Activated T-helper 1 cell treated with Interleukin-2 at 50 U/mL for 16 hours (primary cell): ENCODE measurements at places on chromosomes 6 and 20.

DNA sequence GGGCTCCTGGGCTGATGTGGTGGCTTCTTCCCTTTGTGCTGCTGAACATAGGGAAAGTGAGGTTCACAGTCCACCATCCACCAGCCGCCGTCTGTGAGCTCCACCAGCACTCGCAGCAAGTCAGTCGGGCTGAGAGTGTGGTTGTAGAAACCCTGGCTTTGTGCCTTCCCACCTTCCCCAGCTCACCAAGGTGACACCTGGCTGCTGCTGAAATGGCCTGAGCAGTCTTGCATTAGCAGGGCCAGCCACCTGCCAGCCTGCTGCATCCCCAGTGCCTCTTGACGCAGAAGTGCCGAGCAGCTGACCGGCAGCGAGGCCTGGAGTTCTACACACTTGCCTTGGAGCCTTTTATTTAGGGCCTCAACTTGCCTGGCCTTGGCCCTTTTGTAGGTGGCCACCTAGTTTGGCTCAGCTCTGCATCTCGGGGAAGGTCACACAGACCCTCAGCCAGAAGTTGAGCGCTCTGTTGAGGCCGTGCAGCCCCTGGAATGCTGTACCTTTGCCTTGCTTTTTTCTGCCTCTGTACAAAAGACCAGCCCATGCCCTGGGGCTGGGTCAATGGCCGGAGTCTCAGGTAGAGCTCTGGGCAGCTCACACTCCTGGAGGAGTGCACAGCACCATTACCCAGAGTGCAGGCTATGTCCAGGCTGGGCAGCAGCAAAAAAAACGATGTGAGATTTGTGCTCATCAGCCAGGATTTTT lies 76.5 kb downstream of the PTPN1 start:
- no peak for DNase-seq

DNA sequence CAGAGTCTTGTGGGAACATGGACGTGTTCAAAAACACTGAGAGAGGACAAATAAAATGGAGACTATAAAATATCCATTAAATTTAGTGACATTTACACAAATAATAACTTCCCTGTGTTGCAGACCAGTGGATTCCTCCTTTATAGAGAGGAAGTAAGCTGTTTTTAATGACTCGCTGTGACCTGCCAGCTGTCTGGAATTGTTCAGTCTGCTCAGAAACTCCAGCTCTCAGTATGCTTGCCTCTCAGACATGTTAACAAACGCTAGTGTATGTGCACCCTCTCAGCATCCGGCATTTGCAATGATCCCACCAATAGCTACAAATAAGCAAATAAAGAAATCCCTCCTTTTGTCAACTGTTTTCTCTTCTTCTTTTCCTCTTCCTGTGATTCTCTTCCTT lies 158.0 kb upstream of the TCF21 start:
- DNase-seq: no peak

- no peak for DNase-seq
Observed at GRCh38 chr20:51126337-51126736, 103.4 kb upstream of the KCNG1 start.

DNA sequence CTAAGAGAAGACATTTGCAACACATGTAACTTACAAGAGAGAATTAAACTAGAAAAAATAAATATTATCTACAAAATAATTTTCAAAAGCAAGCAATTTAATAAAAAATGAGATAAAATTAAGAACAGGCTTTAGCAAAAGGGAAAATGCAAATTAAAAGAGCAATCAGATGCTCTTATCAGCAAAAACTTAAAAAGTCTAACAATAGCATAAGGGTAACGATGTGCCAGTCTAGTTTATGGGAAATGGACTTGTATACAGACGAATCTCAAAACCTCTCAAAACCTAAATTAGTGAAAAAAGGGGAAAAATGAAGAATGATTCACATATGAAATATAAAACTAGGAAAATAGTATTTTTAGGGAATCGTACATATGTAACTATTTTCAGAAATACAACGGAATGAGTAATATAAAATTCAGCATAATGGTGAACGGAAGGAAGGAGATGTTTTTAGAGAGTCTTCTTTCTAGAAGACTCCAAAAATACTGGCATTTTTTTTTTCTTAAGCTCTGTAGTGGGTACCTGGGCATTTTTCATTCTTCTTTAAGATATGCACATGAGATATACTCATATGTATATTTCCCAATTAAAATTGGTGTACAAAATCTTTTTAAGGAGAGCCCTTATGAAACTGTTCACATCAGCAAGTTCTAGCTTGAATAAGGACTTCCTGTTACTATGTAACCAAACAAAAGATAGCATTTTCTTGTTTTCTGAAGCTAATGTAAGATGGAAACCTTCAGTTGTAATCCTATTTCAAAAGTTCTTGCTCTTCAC lies 927 bp upstream of the MANEA start:
- DNase-seq: no peak

GRCh38 chr6:30554962-30555815 lies 1.1 kb downstream of the GNL1 start:
- no peak for DNase-seq

GRCh38 chr20:48763216-48763914 lies 64.4 kb downstream of the PREX1 start:
- DNase-seq: no peak

DNA sequence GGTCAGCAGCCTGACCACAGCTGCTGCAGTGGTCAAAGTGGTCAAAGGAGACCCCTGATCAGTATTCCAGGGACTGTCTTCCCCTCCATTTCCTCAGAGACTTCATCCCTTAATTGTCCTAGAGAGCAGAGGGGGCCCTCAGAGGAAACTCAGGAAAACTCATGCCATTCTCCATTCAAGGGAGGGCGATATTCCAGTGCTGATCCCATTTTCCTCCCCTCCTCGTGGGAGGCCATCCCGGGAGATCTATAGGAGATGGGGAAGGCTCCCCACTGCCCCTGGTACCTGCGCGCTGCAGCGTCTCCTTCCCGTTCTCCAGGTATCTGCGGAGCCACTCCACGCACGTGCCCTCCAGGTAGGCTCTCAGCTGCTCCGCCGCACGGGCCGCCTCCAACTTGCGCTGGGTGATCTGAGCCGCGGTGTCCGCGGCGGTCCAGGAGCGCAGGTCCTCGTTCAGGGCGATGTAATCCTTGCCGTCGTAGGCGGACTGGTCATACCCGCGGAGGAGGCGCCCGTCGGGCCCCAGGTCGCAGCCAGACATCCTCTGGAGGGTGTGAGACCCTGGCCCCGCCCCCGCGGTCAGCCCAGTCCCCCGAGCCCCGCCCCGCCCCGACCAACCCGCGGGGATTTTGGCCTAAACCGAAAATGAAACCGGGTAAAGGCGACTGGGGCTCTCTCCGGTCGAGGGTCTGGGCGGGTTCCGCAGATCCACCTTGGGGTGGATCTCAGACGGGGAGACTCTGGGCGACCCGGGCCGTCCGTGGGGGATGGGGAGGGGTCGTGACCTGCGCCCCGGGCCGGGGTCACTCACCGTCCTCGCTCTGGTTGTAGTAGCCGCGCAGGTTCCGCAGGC lies 878 bp downstream of the HLA-C start:
- peak; percentile 27 for DNase-seq

DNA sequence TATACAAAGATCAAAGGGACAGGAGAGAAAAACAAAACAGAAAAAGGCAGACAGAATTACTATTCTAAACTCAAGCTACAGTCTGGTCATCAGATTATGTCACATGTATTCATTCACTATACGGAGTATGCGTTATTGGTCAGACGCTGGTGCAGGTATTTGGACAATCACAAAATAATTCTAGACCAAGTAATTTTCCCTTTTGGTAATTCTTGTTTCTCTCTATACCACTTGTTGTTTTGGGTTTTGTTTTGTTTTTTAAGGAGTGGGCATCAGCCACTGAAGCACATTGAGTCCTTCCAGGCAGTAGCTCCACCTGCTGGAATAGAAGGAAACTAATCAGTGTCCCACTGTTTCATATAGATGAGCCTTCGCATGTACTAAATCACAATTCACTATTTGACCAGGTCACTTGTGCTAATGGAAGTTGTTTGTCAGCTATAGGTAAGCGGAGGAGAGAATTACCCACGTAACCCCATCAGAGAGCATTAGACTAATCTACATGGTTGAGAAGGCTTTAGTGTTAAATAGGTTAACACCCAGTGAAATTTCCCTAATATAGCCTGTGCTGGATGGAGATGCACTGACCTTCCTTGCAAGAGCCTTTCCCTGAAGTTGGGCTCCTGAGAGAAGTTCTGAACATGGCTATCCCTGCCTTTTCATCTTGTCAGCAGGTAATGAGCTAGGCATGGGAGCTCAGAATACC lies 77.9 kb downstream of the TNFAIP3 start:
- no peak for DNase-seq

DNA sequence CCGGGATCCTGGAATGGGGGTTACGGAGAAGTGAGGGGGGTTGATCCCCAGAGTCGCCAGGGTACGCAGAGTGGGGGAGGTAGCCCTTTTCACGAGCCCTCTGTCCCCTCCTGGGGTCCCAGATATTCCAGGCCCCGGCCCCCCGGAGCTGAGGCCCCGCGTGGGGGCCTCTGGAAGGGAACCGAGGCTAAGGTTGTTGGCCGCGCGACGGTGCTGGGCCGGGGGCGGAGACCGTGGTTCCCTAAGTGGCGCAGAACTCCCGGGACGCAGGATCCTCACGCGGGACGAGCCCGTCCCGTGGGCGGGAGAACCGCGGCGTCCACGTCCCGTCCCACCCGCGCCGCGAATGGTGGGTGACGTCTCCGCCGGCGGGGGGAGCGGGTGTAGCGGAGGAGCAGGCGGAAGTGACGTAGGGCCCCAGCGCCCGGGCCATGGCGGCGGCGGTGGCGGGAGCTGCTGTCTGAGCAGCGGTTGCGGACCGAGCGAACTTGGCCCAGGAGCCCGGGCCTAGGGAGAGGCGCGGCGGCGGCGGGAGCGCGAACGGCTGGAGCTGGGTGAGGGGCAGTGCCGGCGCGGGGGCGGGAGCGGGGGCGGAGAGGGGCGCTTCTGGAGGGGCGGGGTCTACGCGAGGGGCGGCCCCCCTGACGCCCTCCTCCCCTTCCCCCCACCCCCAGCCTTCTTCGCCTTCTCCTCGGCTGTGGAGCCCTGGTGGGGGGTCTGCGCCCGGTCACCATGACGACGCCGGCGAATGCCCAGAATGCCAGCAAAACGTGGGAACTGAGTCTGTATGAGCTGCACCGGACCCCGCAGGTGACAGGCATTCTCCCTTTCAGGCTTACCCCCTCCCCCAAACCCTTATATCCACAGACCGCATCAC lies at the start of gene RING1:
TSS of gene RING1 (plus strand) at position 410 of the 877 bp plus-strand sequence. CDS start at position 733, 323 bp downstream.
- DNase-seq: peak; percentile 80

DNA sequence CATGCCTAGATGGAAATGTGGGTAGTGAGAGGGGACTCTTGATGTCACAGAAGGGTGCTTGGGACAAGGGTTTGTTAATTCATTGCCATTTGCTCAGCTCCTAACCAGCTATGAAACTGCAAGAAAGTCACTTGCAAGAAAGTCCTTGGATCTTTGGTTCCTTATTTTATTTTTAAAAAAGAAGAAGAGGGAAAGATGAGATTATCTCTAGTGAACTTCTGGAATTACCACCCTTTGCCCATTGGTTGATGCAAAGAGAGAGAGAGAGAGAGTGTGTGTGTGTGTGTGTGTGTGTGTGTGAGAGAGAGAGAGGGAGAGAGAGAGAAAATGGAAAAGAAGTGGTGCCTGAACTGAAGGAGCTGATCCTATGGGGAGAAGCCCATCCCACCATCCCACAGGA lies 4.6 kb upstream of the SFT2D1 start:
- DNase-seq: no peak

- DNase-seq: no peak
Observed at GRCh38 chr6:16868968-16869367, 107.7 kb upstream of the ATXN1 start.

DNA sequence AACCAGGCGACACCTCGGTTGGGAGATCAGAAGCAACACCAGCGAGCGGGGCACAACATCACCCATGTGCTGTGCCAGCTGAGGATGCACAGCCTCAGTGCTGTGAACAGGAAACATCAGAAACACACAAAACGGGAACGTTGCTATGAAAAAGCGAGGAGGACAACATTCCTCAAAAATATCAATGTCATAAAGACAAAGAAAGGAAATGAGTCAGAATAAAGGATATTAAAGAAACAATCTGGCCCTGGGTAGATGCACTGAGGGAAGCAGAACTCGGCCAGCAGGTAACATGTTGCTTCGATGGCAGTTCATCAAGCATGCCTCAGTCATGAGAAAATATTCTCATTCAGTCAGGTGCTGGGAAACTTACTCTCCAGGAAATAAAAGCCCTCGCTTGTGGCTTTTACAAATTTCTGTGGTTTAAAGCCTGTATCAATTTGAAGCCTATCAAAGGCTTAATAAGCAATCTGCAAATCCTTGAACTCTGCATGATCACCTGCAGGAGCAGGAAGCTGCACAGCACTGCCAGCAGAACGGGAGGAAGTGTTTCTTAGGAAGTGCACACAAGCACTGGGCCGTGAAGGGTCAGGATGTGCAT lies 77.5 kb downstream of the GINS1 start:
- DNase-seq: no peak

- no peak for DNase-seq
Observed at GRCh38 chr20:22080985-22081384, 375.5 kb downstream of the PAX1 start.

DNA sequence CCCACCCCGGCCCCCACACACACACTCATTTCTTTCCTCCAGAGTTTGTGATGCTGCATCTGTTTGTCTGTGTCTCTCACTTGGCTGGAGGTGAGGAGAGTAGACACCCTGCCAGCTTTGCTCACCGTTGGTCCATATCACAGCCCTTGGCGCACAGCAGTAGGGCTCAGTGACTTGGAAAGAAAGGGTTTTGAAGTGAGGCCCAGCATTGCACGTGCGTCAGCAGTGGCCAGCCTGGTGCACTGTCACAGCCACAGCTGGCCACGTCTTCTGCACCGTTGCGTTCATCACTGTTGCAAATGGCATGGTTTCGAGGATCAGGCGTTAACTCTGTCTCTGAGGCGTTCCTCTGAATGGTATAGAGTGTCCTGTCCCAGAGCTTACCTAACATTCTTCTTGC lies 3.7 kb downstream of the WFDC5 start:
- DNase-seq: no peak

GRCh38 chr6:87700397-87701343 lies 1.4 kb downstream of the AKIRIN2 start:
- DNase-seq: peak; percentile 4

DNA sequence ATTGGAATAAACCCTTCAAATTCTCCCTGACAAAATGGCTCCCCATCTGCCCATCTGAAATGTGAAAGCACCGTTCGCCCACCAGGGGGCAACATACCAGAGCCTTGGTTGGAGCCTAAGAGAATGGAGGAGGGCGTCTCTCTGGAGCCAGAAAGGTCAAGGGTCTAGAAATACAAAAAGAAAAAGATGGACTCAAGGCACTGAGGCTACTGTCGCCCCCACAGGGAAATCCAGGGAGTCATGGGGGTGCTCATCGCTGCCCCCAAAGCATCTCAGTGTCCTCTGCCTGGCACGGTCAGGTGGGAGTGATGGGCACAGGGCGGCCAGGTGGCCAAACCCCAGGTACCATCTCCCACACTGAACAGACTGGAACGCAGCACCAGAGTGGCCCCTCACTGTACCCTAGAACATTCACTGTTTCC lies 136.3 kb downstream of the ZMYND8 start:
- DNase-seq: no peak

DNA sequence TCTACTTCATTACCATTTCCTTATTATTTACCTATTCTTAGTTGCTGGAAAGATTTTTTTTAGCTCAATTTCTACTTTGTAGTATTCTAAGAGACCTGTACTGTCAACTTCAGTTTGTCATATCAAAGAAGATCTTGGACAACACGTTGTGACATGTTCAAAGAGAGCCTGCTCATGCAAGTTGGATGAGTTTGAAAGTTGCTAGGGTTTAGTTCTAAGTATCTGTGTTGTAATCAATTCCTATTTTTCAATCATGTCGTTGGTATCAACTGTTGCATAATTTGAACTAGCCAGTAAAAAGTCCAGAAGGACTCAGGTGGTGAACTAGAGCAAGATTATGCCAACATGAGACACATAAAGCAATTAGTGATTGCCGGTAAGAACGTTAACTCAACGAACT lies 30.2 kb downstream of the PKIB start:
- no peak for DNase-seq
